Stimulated activated CD8-positive, alpha-beta memory T cell treated with anti-CD3 and anti-CD28 coated beads, Interleukin-7, amount 100 ng/mL, for 4 hours (primary cell): ENCODE measurements at places on chromosomes 13 and 19.

GRCh38 chr13:39602614-39603366 is at the start of gene LHFPL6:
Gene LHFPL6 (minus strand): TSS chr13:39603193.
- peak; percentile 12 for DNase-seq

DNA sequence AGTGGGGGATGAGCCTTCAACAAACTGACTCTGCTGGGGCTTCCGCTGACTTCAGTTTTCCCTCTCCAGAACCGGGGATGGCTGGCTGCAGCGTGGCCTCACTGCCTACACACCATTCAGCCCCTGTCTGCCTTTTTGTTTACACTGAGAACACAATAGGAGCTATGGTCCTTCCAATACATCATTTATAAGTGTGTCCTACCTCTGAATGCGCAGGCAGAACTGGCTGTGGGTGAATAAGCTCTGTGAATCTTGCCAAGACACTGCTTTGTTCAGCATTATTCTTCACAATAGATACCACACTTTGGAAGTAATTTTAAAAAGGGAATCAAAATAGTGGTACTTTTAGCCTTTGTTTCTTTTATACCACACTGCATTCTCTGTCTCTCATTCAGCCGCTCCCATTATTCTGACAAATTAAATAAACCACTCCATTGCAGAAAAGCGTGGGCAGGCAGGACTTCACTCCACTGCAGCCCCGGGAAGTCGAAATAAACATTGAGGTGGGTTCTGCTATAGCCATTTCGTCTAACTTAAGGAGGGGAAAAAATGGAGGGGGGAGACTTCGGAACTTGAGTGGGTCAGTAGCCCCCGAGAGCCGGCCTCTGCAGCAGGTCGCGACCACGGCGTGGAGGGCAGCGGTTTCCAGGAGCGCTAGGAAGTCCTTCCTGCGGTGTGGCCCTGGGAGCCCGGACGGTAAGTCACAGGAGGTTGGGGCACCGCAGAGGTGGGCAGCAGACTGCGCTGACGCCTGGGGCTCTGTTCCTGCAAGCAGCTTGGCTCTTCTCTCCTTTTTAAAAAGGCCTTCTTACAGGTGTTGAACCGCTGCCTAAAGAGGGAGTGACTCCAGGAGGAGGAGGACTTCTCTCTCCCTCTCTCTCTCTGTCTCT is 94.8 kb upstream of the SOX1 start:
- DNase-seq, result no peak

DNA sequence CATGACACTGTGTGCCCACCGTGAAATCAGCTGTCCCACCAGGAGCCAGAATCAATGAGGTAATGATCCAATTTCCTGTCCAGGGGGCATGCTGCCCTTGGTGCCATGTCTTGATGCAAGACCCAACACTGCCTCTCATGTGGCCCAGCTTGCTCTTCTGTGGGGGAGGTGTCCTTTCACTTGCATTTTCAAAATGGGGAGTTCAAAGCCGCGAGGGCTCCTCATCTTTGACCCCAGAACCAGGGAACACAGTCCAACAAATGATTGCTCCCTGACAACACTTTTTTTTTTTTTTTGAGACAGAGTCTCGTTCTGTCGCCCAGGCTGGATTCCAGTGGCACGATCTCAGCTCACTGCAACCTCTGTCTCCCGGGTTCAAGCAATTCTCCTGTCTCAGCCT is 64.1 kb downstream of the FGF9 start:
- DNase-seq, result no peak

GRCh38 chr19:6259312-6259861 is 20.4 kb downstream of the MLLT1 start:
- DNase-seq, result no peak

DNA sequence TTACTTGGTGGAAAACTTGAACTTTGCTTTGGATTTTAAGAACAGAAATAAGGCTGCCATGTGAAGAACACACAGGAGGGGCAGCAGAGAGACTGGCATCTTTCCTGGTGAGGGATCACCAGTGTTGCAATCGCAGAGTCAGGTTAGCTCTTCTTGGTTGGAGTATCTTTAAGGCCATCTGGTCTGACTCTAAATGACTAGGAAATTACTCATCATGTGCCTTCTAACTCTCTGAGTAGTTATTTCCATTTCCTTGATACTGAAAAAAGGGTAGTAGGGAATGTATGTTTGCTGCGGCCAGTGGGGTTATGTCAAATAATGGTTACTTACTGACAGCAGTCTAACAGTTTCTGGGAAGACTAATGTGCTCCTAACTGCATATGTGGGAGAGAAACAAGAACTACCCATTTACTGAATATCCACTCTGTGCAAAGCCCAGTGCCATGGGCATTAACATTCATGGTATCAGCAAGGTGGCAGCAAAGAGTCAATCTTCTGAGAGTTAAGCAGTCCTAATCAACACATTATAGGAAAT is 122.1 kb downstream of the COG6 start:
- DNase-seq, result peak; percentile 21

DNA sequence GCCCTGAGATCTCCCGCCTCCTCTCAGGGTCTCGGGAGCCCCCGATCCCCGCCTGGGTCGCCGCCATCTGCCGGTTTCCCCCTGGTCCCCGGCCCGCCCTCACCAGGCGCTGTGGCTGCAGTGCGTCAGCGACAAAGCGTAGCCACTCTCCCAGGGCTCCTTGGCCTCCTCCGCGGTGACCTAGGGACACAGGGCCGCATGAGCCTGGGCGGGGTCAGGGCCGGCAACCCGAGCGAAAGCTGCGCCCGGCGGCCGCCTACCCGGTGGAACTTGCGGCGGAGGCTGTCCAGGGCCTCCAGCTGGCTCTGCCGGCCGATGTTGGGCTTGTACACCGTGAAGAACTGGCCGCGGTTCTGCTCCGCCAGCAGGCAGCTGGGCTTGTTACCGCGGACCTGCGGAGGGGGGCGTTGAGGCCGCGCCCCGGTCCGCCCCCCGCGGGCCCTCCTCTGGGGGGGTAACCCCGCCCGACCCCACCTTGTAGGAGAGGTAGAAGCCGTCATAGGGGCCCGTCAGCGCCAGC is 5.3 kb downstream of the GPX4 start:
- no peak for DNase-seq

- no peak for DNase-seq
Observed at GRCh38 chr13:51047434-51048165, 63.5 kb downstream of the C13orf42 start.

GRCh38 chr13:20495087-20496023 is 30.3 kb downstream of the CRYL1 start:
- peak; percentile 25 for DNase-seq

- DNase-seq, result no peak
Observed at GRCh38 chr19:16465239-16465638, 6.5 kb downstream of the EPS15L1 start.

DNA sequence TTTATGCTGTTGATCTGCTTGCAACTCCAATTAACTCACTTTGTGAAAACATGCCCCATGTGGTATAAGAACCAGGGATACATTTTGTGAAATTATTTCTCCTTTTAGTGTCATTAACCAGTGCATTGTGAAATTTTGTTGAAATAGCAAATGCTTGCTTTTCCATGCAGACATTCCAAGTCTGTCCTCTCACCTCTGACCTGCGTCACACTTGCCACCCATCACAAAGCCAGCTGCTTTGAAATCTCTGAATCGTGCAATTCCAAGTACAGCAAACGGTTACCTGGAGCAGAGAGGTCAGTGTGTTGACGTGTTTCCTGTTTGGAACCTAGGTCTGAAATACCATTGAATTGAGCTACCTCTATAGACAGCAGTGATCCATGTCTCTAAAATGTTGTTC is 4.9 kb upstream of the SLC25A15 start:
- no peak for DNase-seq

DNA sequence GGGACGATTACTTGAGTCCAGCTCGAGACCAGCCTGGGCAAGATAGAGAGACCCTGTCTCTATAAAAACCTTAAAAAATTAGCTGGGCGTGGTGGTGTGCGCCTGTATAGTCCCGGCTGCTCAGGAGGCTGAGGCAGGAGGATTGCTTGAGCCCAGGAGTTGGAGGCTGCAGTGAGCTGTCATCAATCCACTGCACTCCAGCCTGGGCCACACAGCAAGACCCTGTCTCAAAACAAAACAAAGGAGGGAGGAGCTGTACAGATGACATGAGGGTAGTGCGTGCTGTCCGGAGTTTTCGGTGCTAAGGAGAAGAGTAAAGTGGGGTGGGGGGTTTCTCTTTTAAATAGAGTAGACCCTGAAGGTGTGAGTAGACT is 22.6 kb downstream of the HDGFL2 start:
- no peak for DNase-seq

DNA sequence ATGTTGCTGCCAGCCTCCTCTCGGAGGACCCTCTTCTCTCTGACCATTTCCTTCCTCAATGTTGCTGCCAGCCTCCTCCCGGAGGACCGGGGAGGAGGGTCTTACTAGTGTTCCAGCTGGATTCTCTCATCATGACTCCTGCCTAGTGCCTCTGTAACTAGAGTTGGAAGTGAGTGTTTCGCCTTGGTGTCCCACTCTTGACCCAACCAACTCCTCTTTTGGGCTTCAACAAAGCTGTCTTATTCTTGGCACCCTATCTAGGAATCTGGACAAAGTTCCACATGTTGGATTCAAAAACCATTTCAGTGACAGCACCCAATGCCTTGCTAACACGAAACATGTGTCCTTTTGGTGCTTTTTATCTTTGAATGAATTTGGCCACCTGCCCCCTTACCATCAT is 165.4 kb downstream of the GPC5 start:
- no peak for DNase-seq

GRCh38 chr13:22061371-22061805 is 390.5 kb downstream of the FGF9 start:
- peak; percentile 70 for DNase-seq

DNA sequence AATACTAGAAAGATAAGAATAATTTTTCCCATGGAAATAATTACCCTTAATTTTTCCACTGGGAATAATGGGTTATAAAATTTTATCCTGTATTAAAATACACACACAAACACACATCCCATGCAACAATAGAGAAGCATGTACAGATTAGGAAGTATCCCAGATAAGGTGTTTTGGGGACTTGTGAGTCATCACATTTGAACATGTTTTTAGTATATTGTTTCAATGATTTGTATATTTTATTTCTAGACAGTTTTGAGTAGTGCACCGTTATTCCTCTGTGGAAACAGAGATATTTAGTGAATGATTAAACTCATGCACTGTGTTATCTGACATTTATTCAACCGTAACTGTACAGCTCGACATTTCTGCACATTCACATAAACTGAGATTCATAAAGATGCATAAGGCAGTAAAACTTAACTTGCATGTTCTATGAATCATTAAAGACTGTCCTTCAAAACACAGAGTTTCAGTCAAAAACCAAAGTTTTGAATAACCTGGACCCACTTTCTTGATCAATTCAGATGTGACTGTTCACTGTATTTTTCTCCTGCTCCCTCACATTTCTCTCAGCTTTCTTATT is 30.1 kb downstream of the KLF12 start:
- no peak for DNase-seq

DNA sequence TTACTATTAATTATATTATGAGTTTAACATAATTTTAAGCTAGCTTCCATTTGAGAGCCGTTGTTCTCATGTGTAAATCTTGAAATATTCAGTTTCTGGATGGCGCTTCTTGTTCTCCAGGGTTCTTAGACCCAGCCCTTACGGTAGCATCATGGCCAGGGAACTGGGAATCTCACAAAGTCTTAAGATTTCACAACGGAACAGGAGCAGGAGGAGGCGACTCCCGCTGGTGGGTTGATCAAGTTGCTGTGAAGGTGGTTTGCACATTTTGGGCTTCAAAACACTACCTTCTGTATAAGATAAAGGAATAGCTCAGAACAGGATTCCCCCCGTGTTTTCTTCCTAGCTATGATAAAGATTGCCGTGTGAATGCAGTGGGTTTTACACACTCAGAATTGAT is 2.8 kb downstream of the NAXD start:
- DNase-seq, result no peak

DNA sequence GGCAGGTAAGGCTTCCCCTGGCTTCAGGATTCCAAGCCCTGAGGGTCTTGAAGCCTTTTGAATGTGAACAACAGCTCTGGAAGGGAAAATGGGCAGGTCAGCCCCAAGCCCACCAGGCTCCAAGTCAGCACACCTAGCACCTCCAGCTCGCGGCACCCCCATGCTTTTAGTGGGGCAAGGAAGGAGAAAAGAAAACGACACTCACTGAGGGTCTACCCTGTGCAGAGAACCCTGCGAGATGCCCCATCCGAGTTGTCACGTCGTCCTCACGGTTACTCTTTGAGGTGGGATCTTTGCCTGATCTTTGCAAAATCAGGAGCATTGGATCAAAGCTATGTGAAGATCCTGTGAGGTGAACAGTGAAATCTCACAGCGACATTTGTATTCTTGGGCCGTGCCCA is 5.7 kb upstream of the F10 start:
- no peak for DNase-seq

DNA sequence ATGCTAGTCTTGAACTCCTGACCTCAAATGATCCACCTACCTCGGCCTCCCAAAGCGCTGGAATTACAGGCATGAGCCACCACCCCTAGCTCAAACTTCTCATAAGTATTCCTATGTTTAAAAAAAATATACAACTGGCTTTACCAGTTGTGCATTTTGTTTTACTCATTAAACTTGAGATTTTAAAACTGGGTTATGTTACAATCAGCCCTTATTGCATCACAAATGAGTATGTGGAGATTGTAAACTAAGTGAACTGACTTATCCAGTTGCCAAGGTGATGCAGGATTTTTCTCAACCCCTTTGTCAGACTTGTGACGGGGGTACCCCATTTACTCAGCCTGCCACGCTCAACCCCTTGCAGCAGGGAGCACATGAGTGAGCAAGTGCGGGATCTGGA is 14.4 kb upstream of the GTF2F2 start:
- DNase-seq, result no peak

- no peak for DNase-seq
Observed at GRCh38 chr19:38370299-38370698, 4.1 kb upstream of the PSMD8 start.

DNA sequence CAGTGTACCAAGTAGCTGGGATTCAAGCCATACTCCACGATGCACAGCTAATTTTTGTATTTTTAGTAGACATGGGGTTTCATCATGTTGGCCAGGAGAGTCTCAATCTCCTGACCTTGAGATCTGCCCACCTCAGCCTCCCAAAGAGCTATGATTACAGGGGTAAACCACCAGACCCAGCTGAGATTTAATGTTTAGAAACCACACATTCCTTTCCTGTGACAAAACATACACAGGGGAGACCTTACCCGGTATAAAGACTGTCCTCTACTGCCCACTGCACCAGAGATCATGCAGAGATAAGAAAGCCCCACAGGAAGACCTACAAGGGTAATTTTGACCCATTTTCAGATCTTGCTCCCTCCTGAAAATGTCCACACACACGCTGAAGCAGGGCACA is 22.8 kb upstream of the ZNF83 start:
- no peak for DNase-seq

DNA sequence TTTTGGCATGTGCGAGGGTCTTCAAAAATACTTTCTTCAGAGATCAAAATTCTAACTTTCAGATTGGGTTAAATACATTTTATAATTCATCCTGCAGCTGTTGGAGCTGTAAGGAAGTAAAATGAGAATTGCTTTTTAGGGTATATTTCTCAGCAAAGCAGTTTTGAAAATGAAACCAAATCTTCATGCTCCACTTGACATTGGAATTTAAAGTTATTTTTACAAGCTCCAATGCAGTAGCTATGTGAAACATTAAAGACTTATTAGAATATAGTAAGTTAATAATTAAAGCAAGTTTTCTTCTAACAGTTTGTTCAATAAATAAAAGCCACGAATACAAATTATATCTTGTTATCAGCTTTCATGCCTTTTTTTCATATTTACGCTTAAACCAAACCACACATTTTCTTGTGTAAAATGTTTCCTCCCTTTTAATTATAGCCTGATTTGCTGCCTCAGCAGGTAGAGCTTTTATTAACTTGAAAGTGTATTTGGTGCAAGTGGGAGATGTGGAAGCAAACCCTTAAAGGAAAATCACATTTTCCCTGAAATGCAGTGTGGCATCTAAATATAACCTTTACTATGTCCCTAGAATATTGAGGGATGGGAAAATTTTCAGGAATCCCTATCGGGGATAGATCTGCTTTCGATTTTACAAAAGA is 12.4 kb upstream of the MICU2 start:
- DNase-seq, result no peak
